Kidney capillary endothelial cell (primary cell): ENCODE measurements at places on chromosomes 6 and 20.

GRCh38 chr20:50433001-50433761 is 77.0 kb upstream of the PTPN1 start:
- DNase-seq = no peak

DNA sequence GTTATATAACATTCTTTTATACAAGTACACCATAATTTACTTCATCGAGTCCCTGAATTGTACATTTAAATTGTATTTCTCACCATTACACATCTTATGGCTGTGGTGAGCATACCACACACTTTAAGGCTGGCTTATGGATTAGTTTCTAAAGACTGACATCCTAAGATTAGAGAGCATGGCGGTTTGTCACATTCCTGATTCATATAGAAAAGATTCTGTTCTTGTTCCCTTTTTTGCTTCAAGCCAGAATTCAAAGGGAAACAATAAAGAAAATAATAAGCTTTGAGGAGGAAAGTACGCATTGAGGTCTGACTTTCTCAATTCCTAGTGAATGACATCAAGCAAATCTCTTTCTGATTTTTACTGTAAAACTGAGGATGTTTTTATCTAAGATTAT is 2.5 kb downstream of the BTN1A1 start:
- DNase-seq = no peak

DNA sequence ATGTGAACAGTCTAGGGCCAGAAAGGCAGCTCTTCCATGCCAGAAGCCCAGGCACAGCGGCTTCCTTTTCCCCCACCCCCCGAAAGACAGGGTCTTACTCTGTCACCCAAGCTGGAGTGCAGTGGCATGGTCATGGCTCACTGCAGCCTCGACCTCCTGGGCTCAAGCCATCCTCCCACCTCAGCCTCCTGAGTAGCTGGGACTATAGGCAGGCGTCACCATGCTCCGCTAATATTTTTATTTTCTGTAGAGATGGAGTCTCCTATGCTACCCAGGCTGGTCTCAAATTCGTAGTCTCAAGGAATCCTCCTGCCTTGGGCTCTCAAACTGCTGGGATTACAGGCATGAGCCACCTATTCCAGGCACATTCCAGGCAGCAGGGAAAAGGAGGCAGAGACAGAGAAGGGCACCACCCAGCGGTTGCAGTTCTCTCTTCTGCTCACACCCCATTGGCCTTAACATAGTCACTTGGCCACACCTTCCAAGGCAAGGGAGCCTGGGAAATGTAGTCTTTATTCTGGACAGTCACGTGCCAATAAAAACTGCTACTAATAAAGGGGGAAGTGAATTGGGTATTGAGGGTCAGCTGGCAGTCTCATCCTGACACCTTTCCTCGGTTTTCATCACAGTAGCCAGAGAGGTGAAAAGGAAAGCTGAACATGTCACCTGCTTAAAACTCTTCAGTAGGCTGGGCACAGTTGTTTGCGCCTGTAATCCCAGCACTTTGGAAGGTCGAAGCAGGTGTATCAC is 205.9 kb downstream of the ZMYND8 start:
- peak; percentile 68 for DNase-seq

DNA sequence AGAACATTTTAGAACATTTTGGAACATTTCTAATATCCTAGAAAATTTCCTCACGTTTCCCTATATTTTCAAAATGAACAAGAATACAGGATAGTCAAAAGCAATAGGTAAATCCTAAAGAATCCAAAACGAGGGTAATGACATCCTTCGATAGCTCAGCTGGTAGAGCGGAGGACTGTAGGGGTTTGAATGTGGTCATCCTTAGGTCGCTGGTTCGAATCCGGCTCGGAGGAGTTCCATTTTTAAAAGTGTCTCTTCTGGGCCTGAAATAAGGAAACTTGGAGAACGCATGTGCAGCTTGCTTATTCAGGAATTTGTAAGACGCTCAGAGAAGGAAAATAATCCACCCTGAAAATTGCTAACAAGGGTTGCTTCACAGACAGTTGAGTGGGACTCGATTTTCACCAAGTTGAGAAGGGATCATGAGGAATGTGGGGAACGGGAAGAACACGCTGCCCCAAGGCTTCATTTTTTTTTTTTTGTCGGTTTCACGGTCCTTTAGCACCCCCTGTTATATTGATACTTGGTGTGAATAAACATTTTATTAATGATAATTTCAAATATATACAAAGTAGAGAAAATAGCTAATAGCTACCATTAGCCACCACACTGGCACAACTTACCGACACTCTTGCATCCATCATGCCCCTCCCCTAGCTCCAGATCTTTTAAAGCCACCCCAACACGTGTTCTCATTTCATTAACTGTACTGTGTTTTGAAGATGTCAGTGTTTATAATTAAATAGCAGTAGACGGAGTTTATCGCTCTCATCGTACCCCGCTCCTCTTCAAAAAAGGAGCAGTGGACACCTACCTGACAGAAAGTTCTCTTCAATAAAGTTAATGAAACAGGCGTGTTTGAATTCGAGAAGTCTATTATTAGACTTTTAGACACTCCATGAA is 1.8 kb upstream of the ABT1 start:
- peak; percentile 70 for DNase-seq

DNA sequence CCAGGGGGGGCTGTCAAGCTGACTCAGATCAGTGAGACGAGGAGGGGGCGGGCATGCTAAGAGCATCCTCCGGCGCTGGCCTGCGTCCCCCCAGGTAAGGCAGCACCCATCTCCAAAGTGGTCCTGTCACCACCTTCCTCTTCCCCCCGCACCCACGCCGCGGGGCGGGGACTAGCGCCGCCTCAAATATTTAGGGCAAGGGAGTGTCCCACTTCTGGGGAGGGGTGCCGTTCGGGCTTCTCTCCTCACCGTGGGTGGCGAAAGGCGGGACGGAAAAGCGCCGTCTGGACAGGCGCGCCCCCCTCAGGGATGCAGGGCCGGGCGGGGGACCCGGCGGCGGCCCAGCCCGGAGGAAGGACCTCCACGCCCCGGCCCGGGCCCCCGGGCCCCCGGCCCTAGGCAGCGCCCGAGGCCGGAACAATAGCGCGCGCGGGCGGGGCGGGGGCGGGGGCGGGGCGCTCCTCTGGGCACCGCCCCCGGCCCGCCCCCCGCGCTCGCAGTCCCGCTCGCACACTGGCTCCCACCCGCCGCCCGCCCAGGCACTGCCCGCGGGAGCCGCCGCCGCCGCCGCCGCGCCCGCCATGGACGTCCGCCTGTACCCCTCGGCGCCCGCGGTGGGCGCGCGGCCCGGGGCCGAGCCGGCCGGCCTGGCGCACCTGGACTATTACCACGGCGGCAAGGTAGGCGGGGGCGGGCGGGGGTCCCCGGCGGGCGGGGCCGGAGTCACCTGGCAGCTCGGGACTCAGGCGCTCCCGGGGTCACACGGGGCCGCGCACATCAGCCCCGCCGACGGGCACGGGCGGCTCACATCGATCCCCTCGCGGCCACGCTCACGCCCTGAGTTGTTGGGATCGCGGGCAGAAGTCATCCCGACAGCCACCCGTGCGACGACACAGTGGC is at the start of gene TOX2:
Gene TOX2, plus strand, starts transcription at position 542 of the 900 bp plus-strand sequence. Its CDS starts 40 bp downstream, at position 582.
- DNase-seq = no peak

DNA sequence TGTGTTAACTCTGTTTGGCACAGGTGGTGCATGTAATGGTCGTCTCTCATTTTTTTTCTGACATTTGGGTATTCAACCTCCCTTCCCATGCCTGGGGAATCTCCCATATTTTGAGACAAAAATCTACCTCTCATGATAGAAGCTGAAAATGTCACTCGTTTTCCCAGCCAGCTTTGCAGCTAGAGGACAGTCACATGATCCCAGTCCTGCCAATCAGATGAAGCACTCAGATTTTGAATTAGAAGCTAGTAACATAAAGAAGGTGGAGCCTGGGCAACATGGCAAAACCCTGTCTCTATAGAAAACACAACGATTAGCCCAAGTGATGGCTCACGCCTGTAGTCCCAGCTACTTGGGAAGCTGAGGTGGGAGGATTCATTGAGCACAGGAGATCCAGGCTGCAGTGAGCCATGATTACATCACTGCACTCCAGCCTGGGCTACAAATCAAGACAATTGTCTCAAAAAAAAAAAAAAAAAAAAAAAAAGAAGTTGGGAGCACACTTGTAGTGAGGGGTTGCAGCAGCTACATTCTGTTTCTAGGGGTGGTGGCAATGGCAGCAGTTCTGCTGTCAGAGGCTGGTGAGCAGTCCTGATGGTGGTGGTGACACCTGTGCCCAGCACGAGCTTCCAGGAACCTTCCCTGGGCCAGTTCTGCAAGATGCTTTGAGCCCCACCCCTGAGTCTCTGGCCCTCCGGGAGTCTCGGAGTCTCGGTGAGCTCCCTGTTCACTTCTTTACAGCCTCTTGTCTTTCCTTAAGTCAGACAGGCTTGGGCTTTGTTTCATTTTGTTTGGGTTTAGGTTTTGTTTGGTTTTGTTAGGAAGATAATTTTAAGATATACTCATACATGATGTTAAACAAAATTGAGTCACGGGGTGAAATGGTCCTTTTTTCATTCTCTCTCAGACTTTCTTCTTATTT is 94.1 kb upstream of the KCNG1 start:
- no peak for DNase-seq

DNA sequence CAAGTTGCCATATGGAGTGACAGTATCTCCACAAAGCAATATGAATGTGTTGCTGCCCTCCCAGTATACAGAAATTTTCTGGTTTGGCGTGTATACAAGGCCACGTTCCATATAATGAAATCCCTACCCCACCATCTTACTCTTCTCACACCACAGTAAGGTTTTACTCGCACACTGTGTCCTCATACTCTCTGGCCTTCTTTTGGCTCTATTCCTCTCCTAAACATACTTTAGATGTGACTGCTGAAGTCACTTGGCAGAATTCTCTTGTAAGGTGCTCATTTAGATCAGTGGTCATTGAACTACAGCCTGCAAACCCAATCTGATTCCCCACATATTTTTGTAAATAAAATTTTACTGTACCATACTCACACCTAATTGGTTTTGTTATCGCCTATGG is 123.2 kb downstream of the RFPL4B start:
- no peak for DNase-seq

GRCh38 chr6:56938649-56939191 is 16.2 kb upstream of the BEND6 start:
- DNase-seq = peak; percentile 60

- no peak for DNase-seq
Observed at GRCh38 chr20:63351811-63352591, 9.1 kb downstream of the CHRNA4 start.

DNA sequence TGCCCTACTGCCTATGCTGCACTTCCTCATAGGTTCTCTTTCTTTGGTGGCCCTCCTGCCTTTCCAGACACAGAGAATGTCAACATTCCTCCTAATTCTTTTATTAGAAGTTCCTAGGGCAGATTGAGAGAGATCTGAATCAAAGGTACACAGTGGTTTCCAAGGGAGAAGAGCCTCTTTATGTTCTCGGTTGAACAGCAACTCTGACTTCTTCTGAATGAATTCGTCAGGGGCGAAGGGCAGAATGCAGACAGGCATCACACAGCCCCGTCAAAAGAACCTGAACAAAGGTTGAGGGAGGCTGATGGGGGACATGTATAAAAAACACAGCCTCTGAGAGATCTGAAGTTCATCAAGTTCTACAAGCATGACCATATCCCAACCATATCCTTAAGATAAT is 68.1 kb upstream of the DTNBP1 start:
- no peak for DNase-seq

DNA sequence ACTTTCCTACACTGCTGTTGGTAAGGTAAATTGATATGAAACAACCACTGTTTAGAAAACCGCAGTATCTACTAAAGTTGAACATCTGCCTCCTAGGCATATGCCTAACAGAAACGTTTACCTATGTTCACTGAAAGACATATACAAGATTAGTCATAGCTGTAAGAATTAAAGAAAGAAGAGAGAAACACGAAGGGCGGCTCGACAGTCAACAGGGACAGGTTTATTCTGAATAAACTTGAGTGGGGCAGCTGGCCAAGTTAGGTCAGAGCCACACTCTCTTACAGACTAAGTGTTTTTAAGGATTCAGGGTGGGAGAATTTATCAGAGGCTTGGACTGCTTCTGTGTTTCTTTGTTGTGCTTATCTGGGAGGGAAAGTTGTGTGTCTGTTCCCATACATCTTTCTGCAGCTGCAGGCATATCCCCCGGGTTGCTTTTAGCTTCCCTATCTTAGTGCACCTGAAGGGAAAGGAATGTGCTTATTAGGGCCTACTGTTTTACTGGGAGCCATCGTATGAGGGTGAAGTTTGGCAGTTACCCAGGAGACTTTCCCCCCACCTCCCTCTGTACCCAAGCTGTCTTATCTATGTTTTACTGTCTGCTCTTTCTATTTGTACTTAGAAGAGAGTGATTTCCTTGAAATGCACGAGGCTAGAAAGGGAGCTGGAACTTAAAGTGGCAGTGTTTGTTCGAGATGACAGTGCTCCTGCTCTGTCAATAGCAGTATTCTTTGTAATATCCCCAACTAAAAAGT is 20.4 kb downstream of the PROCR start:
- no peak for DNase-seq

GRCh38 chr6:132190815-132191175 is 210.5 kb downstream of the MOXD1 start:
- DNase-seq = no peak

- DNase-seq = no peak
Observed at GRCh38 chr6:15380351-15380750, 134.5 kb downstream of the JARID2 start.

- no peak for DNase-seq
Observed at GRCh38 chr6:131976545-131977061, 25.4 kb upstream of the CCN2 start.

DNA sequence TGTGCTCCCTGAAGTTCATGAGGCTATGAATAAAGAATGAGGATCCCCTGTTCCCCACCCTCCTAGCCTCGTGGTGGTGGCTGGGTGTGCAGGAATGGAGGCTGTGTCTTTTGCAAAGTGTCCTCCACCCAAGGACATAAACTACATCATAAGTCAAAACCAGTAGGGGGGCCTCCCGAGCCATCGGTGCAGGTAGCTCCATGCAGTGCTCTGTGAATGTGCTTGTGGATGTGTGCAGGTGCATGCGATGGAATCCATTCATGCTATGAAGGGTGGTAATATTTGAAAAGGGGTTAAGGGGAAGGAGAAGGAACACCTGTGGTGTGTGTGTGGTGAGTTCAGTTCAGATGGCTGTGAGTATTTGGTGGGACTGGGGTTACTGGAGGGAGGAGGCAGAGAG is 197.3 kb downstream of the NRN1 start:
- no peak for DNase-seq

- no peak for DNase-seq
Observed at GRCh38 chr20:33172781-33173180, 4.8 kb downstream of the BPIFA2 start.

DNA sequence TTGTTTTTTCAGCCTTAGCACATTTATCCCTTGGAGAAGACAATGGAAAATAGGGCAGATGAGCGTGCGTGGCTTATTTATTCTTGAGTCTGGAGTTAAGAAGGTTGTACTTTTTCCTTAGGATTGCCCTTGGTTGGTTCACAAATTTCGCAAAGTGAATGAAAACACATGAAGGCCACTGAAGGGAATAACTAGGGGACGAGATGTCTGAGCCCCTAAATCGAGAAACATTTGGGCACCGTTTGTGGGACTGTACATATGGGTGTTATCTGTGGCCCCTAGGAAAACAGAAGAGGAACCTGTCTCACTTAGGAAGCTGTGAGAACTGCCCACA is 19.4 kb upstream of the TRIM27 start:
- DNase-seq = no peak

DNA sequence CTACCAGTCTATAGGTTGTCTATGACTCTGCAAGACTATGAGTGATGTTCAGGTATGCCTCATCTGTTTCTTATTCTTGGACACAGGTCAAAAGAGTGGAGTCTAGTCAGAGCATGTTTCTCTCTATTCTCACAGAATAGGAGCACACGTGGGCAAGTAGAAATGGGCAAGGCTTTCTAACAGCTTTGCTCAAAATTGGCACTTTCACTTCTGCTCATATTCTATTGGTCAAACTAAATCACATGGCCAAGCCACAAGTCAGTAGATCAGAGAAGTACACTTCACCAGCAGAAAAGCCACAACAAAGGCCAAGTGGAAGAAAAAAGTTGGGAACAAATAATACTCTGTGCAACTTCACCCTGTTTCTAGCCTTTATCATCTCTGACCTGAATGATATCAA is 354.5 kb upstream of the SYNCRIP start:
- DNase-seq = no peak
